ENCODE measurements at places on chromosomes 4 and X.

GRCh38 chr4:147923854-147924253 is 192.0 kb downstream of the ARHGAP10 start:
- DNase-seq, result no peak

DNA sequence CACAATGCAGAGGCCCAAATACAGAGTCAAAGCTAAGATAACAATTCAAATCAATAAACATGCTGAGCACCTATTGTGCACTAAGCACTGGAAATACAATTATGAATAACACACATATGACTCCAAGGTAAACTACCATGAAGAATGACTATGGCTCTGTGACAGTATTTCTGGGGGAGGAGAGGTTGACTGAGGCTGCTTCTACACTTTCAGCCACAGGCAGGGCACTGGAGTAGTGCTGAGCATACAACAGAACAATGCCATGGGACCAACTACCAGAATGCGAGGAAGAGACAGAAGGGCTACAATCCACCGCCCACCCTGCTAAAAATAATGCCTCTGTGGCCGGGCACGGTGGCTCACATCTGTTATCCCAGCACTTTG is 13.7 kb downstream of the TEC start:
- no peak for DNase-seq

DNA sequence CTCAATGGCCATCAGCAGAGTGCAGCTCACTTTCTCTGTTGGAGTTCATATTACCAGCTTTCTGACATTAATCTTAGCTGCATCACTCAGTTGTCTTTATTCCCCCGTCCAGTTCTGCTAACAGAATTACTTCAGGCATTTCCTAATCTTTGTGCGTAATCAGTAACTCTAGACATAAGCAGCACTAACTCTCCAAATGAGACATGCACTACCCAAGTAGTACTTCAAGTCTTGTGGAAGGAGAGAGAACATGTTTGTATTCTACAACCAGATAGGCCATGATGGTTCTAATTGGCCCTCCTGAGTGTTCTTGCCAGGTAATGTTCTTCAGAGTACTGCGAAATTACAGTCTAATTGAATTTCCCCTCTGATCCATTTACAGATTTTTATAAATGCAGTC is 448.5 kb upstream of the RPS6KA3 start:
- no peak for DNase-seq

DNA sequence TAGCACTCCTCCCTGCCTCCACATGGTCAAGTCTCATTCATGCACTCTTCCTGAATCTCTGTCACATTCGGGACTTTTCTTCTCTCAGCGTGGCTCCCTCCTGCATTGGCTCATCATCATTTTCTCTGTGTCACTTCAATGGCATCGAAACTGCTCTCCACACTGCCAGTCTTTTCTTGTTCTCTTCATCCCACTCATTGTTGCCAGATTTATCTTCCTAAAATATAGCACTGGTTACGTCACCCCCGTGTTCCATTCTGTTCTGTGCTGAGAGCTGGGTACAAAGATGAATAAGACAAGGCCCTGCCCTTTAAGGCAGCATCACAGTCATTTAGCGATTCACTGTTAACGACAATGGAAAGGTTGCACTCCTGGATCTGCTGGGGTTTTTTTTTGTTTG is 174.4 kb upstream of the TBC1D9 start:
- no peak for DNase-seq

GRCh38 chrX:27549688-27550087 is 40.5 kb upstream of the DCAF8L2 start:
- no peak for DNase-seq

DNA sequence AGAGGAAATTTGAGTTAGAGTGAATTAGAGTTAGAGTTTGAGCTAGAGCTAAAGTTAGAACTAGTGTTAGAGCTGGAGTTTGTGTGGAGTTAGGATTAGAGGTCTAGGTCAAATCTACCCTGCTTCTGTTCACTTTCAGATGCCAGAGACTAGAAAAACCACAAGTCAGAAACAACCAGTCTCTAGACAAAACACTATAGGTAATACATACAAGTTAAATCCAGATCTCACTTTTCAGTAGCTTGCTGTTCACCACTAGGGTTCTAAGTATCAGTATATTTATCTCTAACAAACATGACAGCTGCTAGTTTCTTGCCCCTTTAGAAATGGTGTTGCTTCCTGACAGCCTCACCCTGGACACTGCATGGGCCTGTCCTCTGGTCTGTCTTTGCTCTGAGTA is 300.7 kb downstream of the ARAP2 start:
- no peak for DNase-seq

GRCh38 chr4:77797239-77797638 is 21.9 kb downstream of the CNOT6L start:
- DNase-seq, result no peak

DNA sequence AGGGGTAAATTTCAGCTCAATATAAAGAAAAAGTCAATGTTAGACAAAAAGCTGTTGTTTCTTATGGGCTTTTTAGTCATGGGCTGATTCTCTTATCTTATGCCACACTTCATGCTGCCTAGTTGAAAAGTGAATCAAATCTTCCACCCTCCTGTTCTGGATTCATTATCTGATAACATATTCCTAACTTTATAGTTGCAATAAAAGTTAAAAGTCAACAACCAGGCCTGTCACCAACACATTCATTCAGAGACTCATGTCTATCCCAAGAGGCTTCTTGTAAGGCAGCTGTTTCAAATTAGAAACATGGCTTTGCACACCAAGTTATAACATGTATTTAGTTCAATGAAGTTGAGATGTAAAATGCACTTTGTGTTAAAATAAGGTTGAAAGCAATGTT is 243.8 kb downstream of the ADAMTS3 start:
- no peak for DNase-seq

- no peak for DNase-seq
These were observed 104.4 kb upstream of the ARHGAP24 start for GRCh38 chr4:85370400-85371032.

- no peak for DNase-seq
These were observed 14.0 kb downstream of the SOD3 start for GRCh38 chr4:24809376-24809775.

GRCh38 chrX:23503835-23504539 is 163.3 kb upstream of the PRDX4 start:
- DNase-seq, result no peak

DNA sequence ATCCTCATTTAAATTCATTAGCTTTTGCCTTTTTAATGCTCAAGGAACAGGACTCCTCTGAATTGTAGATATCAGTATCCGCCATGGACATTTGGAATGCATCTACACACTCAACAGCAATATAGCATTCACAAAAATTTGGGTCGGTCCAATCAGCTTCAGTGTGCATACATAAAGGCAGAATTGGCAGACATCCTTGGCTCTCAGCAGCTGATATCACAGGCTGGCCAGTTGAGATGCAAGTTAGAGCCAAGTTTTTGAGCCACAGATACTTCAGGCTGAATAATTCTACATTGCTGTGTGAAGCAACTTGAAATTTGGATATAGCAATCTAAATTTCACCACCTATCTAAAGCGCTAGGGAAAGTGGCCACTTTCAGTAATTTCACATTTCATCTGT is 821.1 kb downstream of the PCDH19 start:
- no peak for DNase-seq

DNA sequence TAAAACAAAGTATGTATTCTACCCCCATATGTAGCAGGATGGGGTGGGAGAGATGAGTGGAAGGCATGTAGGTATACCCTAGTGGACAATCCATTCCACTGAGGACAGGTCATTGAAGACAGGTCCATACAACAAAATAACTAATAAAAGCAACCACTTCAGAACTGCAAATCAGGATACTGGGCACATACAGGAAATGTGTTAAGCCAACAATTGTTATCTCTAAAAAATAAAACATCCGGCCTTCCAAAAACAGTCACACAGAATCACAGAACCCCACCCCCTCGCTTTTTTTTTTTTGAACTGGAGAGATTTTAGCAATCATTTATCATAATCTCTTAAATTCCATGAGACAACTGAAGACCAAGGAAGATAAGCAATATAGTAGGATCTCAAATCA is 112.9 kb downstream of the FRYL start:
- DNase-seq, result no peak

GRCh38 chr4:110902500-110902899 is 279.6 kb upstream of the PITX2 start:
- no peak for DNase-seq

DNA sequence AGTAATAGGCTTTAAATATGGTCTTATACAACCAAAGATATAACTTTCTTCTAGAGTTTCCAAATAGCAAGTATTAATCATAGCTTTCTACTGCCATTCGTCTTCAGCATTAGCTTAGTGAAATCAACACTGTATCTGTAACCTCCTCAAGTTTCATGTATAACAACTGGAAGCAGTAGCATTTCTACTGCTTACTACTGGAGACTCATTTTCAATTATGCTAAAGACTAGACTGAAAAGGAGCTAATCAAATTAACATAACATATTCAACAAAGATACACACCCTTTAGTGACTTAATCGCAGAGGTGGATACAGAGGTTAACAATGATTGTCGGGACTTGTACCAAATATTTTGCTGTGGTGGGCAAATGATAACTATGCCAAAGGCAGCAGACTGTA is 344.2 kb upstream of the TEX13C start:
- no peak for DNase-seq

DNA sequence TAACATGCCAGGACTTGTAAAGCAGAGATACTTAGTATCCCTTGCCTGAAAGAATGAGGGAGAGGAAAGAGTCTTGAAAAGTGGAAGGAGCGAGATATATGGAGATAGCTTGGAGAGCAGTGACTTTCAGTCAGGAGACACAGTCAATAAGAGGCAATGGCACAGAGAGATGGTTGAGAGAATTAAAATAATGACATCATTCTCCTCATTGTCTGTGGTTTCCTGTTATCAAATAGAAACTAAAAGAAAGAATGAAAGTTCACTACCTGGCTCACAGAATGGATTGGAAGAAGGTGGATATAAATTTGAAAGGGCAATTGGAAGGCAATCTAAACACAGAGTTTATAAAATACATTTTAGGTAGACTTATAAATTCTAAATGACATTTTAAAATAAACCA is 760.2 kb upstream of the AADAT start:
- no peak for DNase-seq

DNA sequence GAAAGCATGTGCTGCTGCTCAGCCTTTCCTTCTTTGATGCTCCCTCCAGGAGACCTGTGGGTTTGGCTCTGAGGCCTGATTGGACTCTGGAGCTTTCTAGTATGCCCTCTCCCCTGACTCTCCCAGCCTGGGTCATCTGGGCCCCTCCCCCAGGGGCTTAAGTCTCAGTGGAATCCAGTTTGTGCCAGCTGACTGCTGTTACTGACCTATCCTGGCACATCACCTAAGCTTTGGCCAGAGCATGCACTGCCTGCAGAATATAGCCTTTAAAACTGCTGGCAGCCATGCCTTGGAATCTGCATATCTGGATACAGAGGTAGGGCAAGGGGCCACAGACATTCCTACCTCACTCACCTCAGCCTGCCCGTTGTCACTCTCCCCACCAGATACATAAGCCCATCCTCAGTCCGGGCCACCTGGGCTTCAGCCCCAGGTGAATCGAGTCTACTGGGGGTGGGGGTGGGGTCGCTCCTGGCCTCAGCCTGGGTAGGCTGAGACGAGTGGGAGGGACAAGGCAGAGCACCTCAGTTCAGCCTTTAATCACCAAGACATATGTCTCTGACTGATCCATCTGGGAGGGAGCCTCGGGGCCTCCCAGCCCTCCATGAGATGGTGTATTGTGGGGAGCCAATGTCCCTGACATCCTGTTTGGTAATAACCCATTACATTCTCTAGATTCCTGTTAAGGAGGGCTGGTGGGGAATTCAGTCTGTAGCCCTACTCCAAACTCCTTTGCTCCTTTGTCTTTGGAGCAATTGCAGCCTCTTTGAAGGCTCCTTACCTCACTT is 61.2 kb downstream of the STARD8 start:
- DNase-seq, result no peak

DNA sequence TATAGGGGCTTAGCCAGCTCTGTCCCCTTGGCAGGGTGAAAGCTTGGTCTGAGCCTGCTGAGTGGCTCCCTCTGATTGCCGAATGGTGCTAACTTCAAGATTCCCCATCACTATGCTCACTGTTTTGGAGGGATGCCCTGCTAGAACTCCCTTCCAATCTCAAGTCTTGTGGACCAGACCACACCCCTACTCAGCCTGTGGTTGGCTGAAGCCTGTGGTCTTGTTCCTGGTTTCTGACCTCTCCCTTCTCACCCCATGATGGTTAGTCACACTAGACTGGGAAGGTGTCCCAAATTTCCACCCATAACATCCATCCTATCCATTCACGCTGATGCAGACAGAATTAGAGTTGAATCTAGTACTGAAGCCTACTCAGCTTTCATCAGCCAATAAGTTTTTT is 184.7 kb upstream of the NDP start:
- no peak for DNase-seq
